SK-N-DZ (cell line): ENCODE measurements at places on chromosomes 11 and 22.

- no peak for DNase-seq
Measured at GRCh38 chr11:70900540-70900939, 351.8 kb downstream of the SHANK2 start.

DNA sequence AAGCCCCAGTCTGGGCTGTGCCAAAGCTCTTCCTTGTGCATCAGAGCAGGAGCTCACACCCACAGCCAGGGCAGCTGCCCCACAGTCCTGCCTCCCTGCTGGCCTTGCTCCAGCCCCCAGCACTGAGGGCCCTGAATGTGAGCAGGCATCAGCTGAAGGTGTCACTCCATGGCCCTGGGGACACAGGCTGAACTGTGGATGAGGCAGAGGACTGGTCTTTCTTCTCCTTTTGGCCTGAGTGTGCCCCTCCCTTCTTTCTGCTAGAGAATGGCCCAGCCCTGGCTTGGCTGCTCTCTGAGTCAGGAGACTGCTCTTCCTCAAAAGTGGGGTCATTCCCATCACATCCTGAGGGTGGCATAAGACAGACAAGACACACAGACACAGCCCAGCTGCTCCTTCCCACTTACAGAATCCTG, 16.2 kb downstream of the OTOG start:
- peak; percentile 37 for DNase-seq

GRCh38 chr11:124941703-124942102, 5.9 kb upstream of the HEPACAM start:
- DNase-seq: no peak

- DNase-seq: no peak
Measured at GRCh38 chr11:60065801-60066200, 9.3 kb downstream of the MS4A3 start.

DNA sequence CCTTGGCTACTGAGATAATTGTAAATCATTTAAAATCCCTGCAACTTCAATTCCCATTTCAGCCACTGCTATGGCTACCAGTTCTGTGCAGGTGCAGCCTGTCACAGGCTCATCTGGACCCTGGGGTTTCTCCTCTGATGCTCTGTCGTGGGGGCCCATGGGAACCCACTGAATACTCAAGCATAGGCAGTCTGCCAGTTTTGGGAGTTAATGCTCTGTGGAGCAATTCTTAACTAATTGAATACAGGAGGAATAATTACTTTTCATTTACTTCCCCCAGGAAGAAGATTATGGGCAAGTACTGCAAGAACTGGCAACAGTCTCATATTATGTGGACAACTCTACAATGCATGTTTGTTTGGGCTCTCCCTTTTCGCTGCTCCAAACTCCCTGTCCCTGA, 25.9 kb downstream of the OR51E2 start:
- no peak for DNase-seq

DNA sequence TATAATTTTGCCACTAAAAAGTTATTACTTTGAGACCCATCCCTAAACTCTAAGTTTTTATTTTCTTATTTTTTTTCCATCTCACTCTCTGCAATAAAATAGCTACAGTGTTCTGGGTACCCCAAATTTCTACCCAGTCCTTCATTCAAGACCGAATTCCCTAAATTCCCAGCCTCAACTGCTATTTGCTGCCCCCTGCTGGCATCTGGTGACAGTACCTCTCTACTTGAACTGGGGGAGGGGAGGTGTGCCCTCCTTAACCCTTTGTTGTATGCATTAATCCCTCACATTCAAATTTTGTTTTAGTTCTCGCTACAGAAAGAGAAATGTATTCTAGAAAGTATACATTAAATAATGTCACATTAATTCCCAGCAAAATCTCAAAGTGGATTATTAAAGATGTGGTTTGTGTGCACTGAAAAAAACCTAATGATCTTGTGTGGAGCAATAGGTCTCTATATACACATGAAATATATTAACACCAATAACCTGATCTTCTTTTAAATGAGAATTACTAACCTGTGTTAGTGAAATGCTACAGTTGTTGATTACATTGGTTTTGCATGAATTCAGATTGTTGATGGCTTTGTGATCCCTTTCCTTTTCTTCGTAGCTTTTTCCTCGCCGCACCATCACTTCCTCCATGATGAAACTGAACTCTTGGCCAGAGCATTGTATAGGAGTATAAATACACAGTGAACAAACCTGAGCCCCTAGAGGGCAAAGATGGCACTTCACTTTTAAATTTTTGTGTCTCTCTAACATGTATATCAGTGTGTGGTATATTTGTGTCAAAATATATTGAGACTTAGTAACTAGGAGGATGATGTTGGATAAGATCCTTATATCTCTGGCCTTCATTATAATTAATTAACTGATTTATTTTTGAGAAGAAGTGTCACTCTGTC, 590.0 kb downstream of the METTL15 start:
- peak; percentile 57 for DNase-seq

DNA sequence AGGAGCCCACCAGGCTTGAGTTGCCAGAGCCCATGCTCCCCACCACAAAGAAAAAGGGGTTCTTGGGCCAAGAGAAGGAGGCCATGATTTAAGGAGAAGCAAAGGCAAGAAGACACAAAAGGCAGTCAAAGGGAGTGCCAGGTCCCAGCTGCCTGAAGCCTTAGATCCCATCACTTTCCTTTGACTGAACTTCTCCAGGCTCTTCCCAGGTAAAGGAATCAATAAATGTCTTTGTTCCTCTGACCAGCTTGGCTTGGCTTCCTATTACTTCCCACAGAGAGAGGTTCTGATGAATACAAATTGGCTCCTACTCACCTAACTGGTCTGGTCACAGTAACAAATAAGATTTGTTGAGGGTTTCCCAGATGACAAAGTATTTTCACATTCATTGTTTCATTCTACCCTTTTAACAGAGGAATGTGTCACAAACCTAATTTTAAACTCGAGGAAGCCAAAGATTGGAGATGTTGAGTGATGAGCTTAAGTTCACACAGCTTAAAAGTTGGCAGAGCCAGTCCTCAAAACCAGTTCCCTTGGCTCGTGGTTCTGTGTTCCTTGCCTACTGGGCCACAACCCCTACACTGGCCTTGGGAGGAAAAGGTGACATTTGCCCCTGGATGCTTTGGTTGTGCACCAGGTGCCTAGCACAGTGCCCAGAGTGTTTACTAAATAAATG, 96.4 kb upstream of the SESN3 start:
- no peak for DNase-seq

DNA sequence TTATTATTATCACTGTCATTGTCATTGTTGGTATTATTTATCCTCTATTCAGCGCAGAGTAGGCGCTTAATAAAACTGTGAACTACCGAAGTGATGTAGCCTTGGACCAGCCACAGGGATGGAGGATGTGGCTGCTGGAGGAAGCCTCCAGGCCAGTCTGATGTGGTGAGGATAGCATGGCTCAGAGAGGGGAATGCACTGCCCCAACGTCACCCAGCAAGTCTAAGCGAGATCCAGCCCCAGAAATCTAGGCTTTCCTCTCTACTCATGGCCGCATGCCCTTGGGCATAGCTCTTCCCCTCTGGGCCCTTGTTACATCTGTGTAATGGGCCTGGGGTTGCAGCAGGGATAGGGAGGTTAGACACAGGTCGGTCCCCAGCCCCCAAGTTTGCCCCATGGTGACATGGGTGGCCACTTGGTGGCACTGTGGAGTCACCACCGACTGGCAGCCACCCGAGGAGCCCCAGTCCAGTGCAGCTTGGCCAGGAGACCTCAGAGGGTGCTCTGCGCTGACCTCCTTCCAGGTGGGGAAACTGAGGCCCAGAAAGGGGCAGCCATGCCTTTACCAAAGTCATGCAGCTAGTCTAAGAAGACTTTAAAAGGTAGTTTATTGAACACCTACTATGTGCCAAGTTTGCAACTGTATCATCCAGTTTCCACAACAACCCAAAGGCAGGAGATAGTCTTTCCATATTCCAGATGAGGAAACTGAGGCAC, 395.7 kb downstream of the MN1 start:
- no peak for DNase-seq

DNA sequence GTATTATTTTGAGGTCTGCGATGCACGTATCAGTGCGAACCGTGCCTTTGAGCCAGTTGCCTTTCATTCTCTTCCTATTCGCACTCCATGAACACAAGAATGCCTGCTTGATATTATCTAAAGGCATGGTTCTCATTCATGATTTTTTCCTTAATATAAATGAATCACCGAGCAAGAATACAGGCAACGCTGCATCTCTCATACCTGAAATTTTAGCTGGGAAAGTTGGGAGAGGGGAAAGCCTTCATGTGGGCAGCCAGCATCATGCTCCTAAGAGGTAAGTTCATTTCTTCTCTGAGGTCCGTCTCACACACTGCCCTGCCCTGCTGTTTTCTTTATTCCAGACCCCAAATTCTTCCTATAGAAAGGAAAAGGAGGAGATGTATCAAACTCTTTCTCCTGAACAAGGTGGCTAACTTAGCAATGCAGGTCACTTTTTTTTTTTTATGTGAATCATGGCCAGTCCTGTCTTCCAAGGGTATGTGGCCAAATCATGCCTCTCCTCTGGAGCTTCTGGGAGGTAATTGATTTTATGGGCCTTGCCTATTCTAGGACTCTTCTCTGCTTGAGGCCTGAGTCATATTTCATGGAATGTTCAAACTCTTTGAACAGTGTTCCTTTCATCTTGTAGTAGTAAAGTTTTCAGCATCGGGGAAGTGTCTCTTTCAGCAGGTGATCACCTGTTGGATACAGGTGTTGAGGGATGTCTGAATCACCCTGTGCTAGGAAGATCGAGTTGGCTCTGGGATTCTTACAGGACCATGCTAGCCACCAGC, 3.2 kb downstream of the GLB1L2 start:
- no peak for DNase-seq

GRCh38 chr11:33325451-33325850, 68.3 kb downstream of the HIPK3 start:
- no peak for DNase-seq

- no peak for DNase-seq
Measured at GRCh38 chr22:22425783-22426624, 82.5 kb downstream of the ZNF280B start.

DNA sequence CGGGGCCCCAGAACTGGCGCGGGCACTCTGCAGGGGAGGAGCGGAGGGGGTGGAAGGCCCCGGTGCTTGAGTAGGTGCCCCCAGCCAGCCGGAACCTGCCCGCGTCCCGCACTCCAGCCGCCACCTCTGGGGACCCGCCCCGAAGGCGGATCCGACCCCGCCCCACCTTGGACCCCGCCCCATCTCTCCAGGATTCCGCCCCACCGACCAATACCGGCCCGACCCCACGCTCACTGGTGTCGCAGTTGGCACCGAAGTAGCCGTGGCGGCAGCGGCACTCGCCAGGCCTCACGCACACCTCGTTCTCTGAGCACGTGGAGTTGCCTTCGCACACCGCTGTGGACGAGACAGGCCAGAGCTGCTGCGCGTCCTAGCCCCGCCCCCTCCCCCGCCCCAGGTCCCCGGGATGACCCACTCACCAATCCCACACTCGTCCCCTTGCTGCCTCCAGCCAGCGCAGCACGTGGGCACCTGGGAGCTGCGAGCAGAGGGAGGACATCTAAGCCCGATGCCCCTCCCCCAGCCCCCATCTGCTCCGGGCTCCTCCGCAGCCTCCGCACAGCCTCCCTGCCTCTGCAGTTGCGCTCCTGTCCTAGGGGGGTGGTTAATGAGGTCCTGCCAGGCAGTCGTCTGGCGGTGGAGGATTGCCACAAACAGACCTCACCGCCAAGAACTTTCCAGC, 6.0 kb downstream of the SCARF2 start:
- no peak for DNase-seq

DNA sequence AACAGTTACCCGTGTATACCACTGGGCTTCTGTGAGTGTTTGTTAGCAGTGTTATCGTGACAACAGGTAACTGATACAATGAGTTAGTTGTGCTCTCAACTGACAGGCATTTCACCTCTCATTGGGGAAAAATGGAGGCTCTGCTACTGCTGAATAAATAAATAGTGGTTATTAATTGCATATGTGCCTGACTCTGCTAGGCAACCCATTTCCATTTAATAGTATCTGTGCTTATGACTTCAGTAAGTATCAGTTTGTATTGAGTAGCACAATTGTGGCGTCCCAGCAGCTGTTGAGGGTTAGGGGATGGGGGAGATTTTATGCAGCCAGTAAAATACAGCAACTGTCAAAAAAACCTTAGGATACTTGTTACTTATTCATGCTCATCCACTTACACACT, 123.4 kb upstream of the SEZ6L start:
- DNase-seq: no peak

- DNase-seq: peak; percentile 32
Measured at GRCh38 chr11:116731097-116731761, 41.6 kb downstream of the BUD13 start.

GRCh38 chr11:73614591-73614990, 16.7 kb upstream of the FAM168A start:
- DNase-seq: no peak

DNA sequence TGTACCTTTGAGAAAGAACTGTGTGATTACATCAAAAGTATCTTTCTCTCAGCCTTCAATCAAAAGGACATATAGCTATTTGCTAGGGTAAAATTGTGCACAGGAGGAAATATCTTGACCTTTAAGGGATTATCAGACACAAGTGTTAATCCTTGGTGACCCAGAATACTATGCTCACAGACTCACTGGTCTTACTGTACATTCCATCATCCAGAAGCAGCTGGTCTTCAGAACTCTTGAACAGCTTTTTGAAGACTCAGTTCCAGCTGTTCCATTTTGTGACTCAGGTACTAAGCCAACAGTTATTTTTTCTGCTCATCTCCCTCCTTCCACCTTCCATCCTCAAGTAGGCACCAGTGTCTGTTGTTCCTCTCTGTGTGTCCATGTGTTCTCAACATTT, 19.8 kb downstream of the ZBED5 start:
- DNase-seq: no peak

- DNase-seq: no peak
Measured at GRCh38 chr11:107996006-107996776, 12.5 kb upstream of the CUL5 start.

- DNase-seq: no peak
Measured at GRCh38 chr11:1049071-1049405, 12.5 kb upstream of the MUC6 start.

GRCh38 chr11:126704096-126704495, 296.5 kb downstream of the KIRREL3 start:
- DNase-seq: no peak

GRCh38 chr11:67997475-67997921, 6.4 kb downstream of the UNC93B1 start:
- DNase-seq: no peak

- no peak for DNase-seq
Measured at GRCh38 chr11:62256281-62256680, 13.7 kb upstream of the SCGB2A2 start.

DNA sequence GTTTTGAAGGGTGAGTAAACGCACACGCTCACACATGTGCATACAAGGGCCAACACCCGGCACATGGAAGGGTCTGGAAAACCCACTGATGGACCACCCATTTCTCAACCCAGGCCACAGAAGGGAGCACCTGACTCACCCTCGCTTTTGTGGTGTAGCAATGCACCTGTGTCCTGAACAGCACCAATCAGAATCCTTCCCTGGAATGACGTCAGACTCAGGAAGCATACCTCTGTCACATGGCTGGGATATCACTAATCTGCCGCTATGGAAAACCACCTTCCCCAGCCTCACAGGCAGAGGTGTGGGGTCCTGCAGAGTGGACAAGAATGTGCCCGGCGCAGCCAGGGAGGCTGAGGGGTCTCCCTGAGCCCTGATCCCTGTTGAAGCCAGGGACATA, 9.0 kb upstream of the OSM start:
- DNase-seq: no peak
